NCI-H69 (cell line): ENCODE measurements at places on chromosomes 1 and 21.
A peak's percentile ranks its signal among the peaks of the same experiment; 100 is the strongest.

DNA sequence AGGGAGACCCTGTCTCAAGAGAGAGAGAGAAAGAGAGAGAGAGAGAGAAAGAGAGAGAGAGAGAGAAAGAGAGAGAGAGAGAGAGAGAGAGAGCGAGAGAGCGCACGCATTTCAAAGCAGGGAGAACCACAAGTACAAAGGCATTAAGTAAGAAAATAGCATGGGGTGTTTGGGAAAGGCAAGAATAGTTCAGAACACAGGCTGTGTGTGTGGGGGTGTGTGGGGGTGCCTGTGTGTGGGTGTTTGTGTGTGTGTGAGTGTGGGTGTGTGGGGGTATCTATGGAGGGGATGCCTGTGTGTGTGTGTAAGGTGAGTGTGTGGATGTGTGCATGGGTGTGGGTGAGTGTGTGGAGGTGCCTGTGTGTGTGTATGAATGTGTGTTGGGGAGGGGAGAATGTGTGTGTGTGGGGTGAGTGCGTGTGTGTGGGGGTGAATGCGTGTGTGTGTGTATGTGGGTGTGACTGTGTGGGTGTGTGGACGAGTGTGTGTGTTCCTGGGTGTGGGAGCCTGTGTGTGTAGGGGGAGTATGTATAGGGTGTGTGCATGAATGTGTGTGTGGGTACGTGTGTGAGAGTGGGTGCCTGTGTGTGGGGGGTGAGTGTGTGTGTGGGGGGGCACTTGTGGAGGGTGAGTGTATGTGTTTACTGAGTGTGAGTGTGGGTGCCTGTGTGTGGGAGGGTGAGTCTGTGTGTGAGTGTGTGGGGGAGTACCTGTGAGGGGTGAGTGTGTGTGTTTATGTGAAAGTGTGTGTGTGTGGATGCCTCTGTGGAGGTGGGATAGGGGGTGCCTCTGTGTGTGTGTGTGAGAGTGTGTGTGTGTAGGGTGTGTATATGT lies 19.1 kb upstream of the HDAC1 start:
- no peak for DNase-seq

DNA sequence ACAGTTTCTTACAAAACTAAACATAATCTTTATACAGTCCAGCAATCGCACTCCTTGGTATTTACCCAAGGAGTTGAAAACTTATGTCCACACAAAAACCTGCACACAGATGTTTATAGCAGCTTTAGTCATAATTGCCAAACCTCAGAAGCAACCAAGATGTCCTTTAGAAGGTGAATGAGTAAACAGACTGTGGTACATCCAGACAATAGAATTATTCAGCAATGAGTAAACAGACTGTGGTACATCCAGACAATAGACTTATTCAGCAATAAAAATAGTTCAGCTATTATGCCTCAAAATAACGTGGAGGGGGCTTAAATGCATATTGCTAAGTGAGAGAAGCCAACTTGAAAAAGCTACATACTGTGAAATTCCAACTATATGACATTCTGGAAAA lies 87.0 kb upstream of the GALNT2 start:
- DNase-seq = no peak

DNA sequence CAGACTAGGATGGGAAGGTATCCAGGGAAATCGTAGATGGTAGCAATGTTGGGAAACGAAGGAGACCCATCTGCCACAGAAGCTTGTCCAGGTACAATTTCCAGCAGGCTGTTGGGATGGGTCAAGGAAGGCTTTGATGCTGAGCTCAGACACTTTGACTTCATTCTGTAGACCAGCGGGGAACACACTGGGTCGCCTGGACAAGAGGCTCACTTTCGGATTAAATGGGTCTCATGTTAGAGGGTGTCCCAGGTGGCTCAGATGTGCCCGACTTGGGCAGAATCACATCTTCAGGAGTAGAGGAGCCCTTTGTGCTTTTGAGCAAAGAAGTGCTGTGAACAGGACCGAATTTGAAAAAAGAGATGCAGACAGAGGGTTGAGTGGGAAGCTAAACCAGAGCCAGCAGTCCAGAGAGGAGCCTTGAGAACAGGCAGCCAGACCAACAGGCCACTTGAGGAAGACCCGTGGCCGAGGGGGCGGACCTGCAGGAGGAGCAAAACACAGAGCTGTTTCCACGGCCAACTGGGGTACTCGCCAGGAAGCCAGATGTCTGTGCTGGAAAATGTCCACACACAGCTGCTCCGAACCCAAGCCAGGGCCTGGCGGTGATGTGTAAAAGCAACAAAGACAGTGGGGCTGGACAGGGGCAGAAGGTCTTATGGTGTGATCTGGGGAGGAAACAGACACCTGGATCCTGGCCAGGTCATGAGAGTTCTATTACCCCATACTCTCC lies 146.9 kb downstream of the AJAP1 start:
- DNase-seq = no peak

GRCh38 chr1:42035205-42035829 lies 116.6 kb upstream of the HIVEP3 start:
- DNase-seq = peak; percentile 90

DNA sequence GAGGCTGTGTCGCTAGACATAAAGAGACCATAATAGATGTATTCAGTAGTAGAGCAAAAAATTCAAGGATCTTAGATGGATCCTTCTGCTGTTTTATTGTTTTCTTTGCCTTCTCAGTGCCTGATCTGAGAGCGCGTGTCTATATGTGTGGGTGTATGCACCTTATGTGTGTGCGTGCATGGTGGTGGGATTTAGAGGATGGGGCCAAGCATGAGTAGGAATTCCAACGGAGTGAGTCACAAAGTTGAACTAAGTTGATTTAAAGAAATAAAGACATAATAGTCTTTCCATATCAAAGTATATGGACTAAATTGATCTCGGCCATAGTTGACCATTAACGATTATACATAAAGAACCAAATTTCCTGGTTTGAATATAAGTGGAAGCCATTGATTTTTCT lies 178.7 kb downstream of the CYYR1 start:
- no peak for DNase-seq

DNA sequence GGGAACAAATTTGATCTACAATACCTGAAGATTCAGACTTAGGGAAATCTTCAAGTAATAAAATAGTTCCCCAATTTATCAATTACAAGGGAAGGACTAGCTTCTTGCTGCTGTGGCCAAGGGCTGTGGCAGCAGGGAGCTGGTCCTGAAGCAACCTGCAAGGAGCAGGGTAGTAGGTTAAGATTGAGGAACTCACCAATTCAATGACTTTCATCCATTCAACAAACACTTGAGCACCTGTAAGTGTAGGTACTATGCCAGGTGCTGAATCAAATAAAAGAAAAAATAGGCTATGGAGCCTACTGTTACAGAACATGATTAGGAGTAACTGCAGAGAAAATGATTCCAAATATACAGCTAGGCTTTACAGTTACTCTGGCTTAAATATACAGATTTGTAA lies 64.2 kb upstream of the RBM34 start:
- no peak for DNase-seq

- peak; percentile 2 for DNase-seq
Observed at GRCh38 chr1:73537400-73537799, 660.6 kb downstream of the LRRIQ3 start.

DNA sequence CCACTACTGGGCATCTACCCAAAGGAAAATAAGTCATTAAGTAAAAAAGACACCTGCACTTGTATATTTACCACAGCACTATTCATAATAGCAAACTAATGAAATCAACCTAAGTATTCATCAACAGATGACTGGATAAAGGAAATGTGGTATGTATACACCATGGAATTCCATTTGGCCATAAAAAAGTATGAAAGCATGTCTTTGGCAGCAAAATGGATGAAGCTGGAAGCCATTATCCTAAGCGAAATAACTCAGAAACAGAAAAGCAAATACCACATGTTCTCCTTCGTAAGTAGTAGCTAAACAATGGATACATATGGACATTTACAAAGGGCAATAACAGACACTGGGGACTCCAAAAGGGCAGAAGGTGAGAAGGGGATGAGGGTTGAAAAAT lies 485.7 kb upstream of the BRINP3 start:
- no peak for DNase-seq

DNA sequence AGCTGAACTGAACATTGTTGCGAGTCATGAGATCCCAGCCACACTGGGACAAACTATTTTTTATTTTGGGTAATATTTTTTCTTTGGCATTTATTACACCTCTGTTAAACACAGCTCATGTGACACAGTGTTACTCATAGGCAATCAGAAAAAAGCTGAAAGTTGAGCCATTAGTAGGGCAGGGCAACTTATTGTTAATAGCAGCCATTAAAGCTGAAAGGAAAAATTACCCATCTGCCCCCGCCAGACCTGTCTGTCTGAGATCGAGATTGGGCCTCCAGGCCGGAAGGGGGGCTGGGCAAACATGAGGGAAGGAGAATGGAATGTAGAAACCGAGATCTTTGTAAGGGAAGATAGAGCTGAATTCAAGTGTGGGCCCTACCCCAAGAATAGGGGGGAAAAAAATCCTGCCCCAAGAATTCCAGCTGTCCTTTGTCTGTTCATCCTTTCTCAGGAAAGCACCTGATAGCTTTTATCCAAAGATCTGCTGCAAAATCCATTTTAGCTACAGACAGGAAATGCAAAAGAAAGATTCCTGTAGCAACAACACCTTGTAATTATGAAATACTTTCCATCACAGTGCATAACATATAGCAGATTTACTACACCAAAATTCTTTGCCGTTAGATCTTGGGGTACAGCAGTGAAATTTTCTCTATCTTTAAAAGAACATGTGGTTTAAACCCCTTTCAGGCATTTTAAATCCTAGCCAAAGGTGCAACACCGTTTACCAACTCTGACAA lies 212.8 kb downstream of the PBX1 start:
- DNase-seq = peak; percentile 87

GRCh38 chr1:63501256-63501655 lies 21.8 kb downstream of the ITGB3BP start:
- DNase-seq = no peak

- DNase-seq = no peak
Observed at GRCh38 chr1:44200336-44200735, 12.9 kb upstream of the DMAP1 start.
